ENCODE measurements at places on chromosomes 1 and 21.

GRCh38 chr21:46091118-46091517, 6.8 kb upstream of the COL6A2 start:
- no peak for DNase-seq

DNA sequence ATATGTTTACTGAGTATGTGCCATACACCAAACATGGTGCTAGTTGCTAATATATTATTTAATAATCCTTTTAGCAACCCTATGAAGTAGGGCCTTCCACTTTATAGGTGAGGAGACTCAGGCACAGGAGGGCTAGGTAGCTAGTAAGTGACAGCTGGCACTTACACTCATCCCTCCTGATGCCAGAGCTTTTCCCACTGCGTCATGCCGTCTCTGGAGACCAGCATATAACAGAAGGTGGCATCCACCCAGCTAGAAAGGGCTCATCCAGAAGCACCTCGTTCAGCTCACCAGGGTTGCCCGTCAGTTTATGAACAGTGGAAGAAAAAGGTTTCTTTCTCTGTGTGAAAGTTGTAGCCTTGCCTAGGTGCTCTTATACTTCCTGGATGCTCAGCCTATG, 108.9 kb downstream of the NOS1AP start:
- DNase-seq = no peak

- no peak for DNase-seq
Observed at GRCh38 chr1:45348966-45349677, 8.9 kb upstream of the MUTYH start.

DNA sequence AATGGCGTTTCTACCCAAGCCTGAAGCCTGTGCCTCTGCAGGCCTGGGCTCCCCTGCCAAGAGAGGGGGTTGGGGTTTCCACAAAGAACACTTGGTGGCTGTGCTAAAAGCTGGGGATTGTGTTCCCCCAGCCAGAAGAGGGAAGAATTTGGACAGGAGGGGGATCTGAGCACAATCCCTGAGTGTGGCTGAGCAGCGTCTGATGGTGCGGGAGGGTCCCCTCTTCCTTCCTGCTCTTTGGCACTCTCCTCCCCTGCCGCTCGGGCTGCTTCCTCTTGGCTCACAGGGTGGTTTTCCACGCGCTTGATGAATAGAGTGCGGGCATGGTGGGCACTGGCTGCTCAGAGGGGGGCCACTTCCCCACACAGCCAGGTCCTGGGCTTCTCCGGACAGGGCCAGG, 3.7 kb downstream of the GPR37L1 start:
- DNase-seq = no peak

GRCh38 chr1:46491443-46492268, 2.0 kb downstream of the DMBX1 start:
- no peak for DNase-seq

DNA sequence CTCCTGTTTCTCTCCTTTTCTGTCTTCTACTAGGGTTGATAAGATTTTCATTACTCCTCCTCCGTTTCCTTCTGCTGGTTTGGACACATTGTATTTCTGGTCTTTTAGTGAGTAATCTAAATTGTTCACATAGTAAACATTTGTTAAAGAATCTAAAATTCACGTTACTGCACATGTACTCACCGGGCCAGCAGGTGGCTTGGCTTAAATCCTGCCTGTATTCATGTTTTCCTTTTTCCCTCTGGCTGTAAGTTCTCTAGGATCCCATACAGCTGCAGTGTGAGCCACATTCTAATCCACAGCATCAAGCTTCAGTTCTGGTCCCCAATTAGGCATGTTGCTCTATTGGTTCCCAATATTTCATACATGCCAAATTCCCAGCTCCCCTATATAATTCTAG, 958.3 kb downstream of the ADGRL2 start:
- DNase-seq = no peak

DNA sequence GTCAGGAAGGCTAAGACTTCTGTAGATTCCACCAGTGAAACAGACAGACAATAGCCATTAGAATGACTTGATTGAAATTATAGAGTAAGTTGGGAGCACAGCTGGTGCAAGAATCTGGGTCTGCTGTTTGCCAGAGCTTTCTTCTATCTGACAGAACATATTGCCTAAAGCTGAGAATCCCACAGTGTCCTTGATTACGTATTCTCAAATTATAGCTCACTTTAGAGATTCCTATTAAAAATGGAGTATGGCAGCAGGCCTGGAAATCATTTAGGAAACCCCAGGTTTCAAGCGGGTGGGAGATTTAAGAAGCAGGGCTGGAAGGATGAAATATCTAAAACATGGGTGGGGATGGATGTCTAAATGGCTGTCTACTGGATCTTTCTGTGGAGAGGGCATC, 639.7 kb upstream of the CXADR start:
- DNase-seq = no peak

DNA sequence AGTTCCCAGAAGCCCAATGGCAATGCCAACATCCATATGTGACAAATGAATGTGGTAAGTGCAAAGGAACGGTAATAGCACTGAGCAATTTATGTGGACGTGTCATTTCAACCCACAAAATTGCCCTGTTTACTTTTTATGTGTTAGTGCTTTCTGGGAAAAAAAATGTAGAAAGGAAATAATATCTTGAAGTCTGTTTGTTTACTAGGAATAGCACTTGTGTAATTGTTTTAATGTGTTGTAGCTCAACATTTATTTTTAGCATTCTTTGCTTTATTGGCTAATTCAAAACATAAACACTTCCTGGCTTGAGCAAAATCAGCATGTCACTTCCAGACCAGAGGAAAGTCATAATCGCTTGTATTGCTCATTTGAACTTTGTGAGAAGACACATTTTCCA, 224.8 kb upstream of the KCNK2 start:
- no peak for DNase-seq

GRCh38 chr1:156707417-156708217, 2.2 kb upstream of the CRABP2 start:
- DNase-seq = no peak

DNA sequence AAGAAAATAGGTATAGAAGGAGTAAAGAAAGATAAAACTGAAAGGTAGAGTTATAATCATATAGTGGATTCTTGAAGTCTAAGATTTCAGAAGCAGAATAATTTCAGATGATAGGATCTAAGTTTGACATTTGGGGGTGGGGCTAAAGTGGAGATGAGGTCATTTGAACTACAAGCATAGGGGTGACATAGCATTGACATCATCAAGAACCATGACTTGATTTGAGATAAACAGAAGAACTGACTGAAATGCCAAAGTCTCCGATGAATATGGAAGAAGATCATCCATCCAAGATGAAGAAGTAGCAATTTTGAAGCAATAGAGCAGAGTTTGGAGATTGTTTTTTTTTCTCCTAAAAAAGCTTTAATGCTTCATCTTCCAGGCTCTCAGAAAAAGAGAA, 122.3 kb downstream of the MACF1 start:
- DNase-seq = no peak

- DNase-seq = no peak
Observed at GRCh38 chr21:41201385-41201784, 33.4 kb downstream of the BACE2 start.

DNA sequence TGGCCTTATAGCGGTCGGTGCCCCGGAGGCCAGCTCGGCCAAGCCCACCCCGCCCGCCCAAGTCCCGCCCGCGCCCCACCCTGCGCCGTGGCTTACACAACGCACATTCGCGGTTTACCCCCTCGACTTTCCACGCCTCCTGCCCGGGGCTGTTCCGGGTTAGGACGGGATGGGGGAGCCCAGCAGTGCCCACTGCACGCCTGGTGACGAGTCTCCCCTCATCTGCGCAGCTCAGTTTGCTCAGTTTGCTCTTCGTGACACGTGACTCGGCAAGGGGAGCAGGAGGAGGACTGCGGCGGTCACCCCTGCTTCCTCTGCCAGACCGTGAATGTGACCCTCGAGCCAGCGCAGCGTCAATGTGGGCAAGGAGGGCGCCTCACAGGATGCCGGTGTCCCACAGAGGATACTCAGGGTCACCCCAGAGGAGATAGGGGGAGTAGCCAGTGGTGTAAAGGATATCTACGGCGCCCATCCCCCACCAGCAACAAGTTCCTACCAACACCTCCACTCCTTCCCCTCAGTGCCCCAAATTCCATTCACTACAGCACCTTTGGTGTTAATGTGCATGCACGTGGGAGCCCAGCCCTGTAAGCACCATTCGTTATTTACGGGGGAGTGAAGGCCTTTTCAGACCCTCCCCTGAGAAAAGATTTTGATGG, 350 bp upstream of the S100A6 start:
- DNase-seq = peak; percentile 76

GRCh38 chr1:38915352-38915948, 26.2 kb downstream of the RHBDL2 start:
- no peak for DNase-seq

- no peak for DNase-seq
Observed at GRCh38 chr1:6907201-6907600, 121.9 kb downstream of the CAMTA1 start.

- no peak for DNase-seq
Observed at GRCh38 chr21:44729336-44730027, 18.1 kb upstream of the TSPEAR start.

- DNase-seq = no peak
Observed at GRCh38 chr1:66364578-66365391, 169.2 kb upstream of the SGIP1 start.

DNA sequence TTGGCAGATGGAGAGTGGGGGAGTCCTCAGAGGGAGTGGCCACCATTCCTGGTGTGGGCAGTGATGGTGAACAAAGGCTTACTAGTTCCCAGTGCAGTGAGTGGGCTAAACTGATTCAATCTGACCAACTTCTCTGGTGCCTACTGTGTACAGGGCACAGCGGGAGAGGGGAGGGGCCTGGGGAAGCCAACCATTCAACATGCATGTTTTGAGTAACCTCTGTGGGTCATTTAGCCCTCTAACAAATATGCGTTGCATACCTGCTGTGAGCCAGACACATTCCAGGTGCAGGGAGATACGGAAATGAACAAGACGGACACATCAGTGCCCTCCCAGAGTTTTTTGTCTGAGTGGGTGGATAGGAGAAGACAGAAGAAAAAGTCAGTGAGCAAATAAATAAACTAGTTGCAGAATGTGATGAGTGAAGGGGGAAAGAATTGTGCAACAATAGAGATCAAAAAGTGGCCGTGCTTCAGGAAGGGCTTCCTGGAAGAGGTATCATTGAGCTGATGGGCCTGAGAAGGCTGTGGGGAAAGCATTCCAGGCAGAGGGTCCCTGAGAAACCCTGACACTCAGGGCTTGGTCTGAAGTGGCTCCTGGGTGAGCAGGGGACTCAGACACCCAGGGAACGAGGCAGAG, 78.8 kb downstream of the EPHB2 start:
- DNase-seq = no peak

DNA sequence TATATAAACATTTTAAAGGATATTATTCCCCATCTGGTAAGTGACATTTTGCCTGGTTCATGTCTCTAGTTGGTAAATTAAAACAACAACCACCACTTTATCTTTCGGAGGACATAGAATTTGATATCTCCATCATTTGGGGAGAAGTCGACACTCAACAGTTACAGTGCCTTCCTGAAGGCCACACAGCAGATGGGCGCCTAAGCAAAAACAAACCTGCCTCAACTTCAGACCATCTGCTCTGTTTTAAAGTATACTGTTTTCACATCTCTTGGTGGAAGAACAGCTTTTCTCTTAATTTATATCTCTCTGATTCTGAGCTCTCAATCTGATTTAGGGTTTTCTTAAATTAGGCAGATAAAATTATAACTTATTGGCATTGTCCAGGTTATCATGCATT, 282.2 kb downstream of the RYR2 start:
- DNase-seq = no peak

DNA sequence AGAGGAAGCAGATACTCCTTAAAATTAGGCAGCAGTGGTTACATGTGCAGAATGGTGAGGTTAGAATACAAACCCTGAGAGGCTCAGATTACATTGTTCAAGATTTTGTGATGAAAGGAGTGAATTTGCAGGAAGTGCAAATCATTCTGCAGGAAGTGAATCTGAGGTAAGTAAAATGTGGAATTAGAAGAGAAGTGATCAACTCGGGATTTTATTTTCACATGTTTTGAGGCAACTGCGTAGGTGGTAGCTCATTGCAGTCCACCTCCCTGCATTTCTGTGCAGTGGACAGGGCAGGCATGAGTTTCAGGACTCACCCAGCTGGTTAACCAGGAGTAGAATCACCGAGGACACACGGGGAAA, 2.1 kb upstream of the PLA2G2C start:
- no peak for DNase-seq

DNA sequence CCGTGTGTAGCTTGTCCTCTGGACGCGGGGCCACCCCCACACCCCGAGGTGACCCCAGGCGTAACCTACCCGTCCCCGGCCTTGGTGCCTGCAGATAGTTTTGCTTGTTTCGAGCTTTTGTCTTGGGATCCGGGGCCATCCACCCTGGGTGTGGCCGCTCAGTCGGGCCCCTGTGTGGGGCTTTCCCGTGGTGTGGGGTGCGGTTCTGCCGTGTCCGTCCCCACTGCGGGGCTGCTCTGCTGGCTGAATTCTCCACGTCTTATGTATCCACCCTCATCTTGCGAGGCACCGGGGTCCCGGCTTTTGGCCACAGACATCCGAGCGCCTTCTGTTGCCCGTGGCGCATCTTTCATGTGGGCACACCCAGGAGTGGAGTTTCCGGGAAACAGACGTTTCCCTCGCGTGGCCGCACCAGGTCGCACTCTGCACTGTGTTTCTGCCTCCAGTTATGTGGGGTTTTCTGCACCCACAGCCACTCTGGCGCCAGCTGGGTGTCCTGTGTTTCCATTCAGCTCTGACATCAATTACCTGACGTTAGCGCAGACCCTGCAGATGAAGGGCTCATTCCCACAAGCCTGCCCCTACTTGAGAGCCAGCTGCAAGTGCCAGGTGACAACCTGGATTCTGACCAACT, 64.9 kb downstream of the PRKCZ start:
- DNase-seq = no peak

DNA sequence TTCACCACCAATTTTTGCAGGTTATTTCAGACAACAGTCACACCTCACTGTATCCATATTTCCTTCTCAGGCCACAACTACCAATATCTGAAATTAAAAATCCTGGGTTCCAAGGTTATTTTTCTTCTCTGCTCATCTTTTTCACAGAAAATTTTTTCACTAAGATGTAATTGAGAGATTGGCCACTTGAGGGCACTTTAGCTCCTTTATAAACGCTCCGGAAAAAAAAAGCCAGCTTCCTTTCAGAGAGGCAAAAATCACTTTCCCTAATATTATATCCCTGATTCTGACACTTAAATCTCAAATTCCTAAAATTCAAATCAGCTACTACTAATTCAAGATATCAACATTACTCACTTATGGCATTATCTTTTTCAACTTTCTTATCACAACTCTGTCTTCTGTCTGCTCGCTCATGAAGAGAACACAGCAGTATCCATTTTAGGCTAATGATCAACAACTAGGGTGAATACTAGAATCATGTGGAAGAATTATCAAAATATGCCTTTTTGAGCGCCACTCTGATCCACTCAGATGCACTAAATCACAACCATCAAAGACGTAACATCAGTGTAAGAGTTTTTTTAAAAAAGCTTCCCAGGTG, 101.4 kb upstream of the RGS1 start:
- DNase-seq = no peak

GRCh38 chr1:41021526-41022308, at the start of gene SLFNL1:
Gene SLFNL1, minus strand, starts transcription at chr1:41021725. Its CDS starts 1,065 bp downstream, at chr1:41020660.
- no peak for DNase-seq

GRCh38 chr1:202135221-202135721, 9.3 kb downstream of the ARL8A start:
- DNase-seq = no peak

- DNase-seq = no peak
Observed at GRCh38 chr1:201463071-201463552, 5.9 kb downstream of the PHLDA3 start.

GRCh38 chr1:47231301-47232186, 481 bp downstream of the TAL1 start:
- no peak for DNase-seq

GRCh38 chr1:214384373-214385079, 103.6 kb downstream of the SMYD2 start:
- DNase-seq = no peak

GRCh38 chr1:1926886-1927660, 8.0 kb upstream of the TMEM52 start:
- DNase-seq = no peak

All from stimulated activated CD8-positive, alpha-beta memory T cell treated with anti-CD3 and anti-CD28 coated beads, Interleukin-7, amount 100 ng/mL, for 24 hours (primary cell).